ENCODE measurements at places on chromosomes 6 and 20. TPM values are rescaled to one million over a fixed set of nuclear protein-coding genes. Genes with fewer than 3 reads are reported as not detected.

- no peak for DNase-seq
- no peaks in the 10 kb centered on the region for H3K36me3 ChIP-seq
- H3K4me3 ChIP-seq = no peak overlapping the region
- no peaks in the 10 kb centered on the region for H3K4me1 ChIP-seq
- H3K27me3 ChIP-seq = no peaks in the 10 kb centered on the region
These were observed 144.1 kb upstream of the PDE7B start for GRCh38 chr6:135707426-135707825.

DNA sequence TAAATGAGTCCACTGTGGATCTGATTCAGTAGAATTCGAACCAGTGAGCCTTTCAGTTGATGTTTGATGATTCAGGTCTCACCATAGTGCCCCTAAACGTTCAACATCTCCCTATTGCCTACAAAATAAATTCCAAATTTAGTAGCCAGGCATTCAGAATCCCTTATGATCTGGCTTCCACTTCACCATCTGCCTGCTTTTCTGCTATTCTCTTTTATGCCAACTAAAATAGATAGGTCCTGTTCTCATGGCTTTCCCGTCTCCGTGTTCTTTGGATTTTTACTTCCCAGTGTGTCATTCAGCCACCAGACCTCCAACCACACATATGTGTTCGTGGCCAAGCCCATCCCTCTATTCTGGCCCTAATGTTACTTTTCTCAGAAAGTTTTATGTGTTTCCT is 410.4 kb downstream of the LMBRD1 start:
- no peak overlapping the region for H3K27ac ChIP-seq
- H3K27me3 ChIP-seq = no peaks in the 10 kb centered on the region
- H3K36me3 ChIP-seq = no peaks in the 10 kb centered on the region
- DNase-seq = no peak

DNA sequence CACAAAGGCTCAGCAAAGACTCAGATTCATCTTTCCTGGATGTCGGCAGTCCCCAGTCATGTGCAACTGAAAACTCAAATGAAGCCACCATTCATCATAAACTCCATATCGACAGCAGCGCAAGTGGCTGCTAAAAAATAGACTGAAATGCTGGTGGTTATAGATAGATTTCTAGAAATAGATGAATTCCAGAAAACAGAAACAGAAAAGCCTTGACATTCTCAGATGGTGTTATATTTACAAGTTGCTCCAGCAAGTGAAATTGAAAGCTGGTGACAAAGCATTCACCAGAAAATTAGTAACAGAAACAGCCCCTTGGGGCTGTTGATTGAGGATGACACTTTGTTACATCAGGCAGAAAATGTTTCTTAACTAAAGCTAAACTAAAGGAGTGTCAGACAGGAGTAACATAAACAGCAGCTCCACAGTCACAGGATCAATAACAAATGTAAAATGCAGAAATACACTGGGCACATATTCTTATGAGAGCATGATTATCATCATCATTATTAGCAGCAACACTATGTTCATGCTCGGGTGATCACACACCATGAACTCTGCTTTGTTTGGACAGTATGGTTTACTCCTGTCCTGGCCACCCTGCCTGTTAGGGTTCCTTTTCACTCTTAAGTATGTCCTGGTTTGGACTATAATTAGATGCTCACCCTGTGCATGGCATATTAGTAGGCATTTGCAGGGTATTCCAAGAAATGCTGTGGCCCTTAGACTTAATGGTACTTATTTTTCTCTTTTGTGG is 36.4 kb upstream of the SLC35F1 start:
- H3K4me1 ChIP-seq = no peaks in the 10 kb centered on the region
- no peak overlapping the region for H3K27ac ChIP-seq
- no peak for DNase-seq
- no peaks in the 10 kb centered on the region for H3K36me3 ChIP-seq
- H3K27me3 ChIP-seq = no peaks in the 10 kb centered on the region

LTB gene
- 1.5 TPM for total RNA-seq

UBD gene
- total RNA-seq = 1.6 TPM

GRCh38 chr6:90157441-90157840 is 139.2 kb downstream of the BACH2 start:
- no peak for DNase-seq
- H3K27me3 ChIP-seq = no peaks in the 10 kb centered on the region
- H3K27ac ChIP-seq = no peak overlapping the region

GRCh38 chr6:112475083-112475482 is 128.0 kb downstream of the RFPL4B start:
- H3K27ac ChIP-seq = no peak overlapping the region
- no peak for DNase-seq
- no peaks in the 10 kb centered on the region for H3K36me3 ChIP-seq
- no peaks in the 10 kb centered on the region for H3K27me3 ChIP-seq
- no peak overlapping the region for H3K4me3 ChIP-seq

GRCh38 chr20:17621229-17621968 is 51.5 kb downstream of the DSTN start:
- no peaks in the 10 kb centered on the region for H3K27me3 ChIP-seq
- H3K27ac ChIP-seq = no peak overlapping the region
- DNase-seq = no peak
- no peak overlapping the region for H3K4me3 ChIP-seq
- H3K4me1 ChIP-seq = peaks cover 10% of the 10 kb centered on the region

EPB41L1 gene
- total RNA-seq = 97.5 TPM

SOBP gene
- 0.15 TPM for total RNA-seq

DNA sequence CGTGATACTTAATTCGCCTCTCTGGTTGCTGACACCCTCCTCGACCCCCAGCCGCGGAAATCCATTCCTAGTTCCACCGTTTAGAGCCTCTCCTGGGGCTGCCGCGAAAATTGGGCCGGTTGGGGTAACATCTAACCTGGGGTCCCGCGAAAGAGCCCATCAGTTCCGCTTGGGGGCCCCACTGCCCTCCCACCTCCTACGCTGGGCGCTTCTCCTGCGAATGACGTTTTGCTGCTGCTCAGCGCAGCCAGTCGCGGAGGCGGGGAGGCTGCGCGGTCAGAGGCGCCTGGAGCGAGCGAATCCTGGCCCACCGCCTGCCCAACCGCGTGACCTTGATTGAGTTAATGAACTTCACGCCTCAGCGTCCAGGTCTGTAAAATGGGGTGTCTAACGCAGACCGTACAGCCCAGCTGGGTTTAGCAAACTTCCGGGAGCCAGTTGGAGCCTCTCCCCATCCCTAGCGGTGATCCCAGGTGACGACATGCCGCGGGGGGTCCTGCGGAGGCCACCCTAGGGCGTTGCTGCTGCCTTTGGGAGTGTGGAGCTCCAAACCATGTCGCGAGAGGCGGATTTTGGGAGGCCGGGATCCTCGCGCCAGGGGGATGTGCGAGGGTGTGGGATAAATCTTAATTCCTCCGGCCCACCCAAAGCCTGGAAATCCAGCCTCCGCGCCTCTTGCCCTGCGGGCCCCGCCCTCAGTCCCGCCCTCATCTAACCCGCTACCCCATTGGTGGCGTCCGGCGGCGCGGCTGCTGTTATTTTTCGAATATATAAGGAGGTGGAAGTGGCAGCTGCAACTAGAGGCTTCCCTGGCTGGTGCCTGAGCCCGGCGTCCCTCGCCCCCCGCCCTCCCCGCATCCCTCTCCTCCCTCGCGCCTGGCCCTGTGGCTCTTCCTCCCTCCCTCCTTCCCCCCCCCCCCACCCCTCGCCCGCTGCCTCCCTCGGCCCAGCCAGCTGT is at the start of gene CDC25B:
Gene CDC25B, plus strand, starts transcription at position 800 of the 958 bp plus-strand sequence. CDS start 222 bp downstream, outside the sequence.
- peaks cover 64% of the 10 kb centered on the region for H3K4me1 ChIP-seq
- H3K36me3 ChIP-seq = peaks cover 16% of the 10 kb centered on the region
- DNase-seq = peak; percentile 75
- H3K27me3 ChIP-seq = no peaks in the 10 kb centered on the region

DNA sequence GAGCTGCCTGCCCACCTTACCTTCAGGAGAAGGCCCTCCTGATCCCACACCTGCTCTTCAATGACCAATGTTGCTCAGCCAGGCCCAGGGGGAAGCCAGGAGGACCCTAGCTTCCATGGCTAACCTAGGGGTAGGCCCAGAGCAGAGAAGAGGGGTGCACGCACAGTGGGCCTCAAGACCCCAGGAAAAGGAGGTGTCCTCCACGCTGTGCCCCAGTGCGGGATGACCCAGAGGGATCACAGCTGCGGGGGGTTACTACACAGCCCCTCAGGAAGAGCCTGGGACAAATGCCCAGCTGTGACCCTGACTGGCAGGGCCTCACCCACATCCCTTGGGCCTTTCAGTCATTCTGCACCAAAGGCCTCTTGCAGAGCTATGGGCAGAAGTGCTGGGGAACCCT is 31.6 kb upstream of the APMAP start:
- H3K27me3 ChIP-seq = no peaks in the 10 kb centered on the region
- H3K4me1 ChIP-seq = peaks cover 24% of the 10 kb centered on the region
- H3K4me3 ChIP-seq = no peak overlapping the region

- H3K4me3 ChIP-seq = no peak overlapping the region
- H3K27ac ChIP-seq = no peak overlapping the region
- H3K36me3 ChIP-seq = no peaks in the 10 kb centered on the region
- no peaks in the 10 kb centered on the region for H3K4me1 ChIP-seq
- no peaks in the 10 kb centered on the region for H3K27me3 ChIP-seq
- no peak for DNase-seq
These were observed 122.3 kb downstream of the BANF2 start for GRCh38 chr20:17822039-17822438.

OLIG3 gene
- not detected for total RNA-seq

SLC25A27 gene
- total RNA-seq = 6.9 TPM

TMEM217 gene
- 2.0 TPM for total RNA-seq

- no peak overlapping the region for H3K27ac ChIP-seq
- no peak overlapping the region for H3K4me3 ChIP-seq
- H3K27me3 ChIP-seq = no peaks in the 10 kb centered on the region
- H3K4me1 ChIP-seq = no peaks in the 10 kb centered on the region
- no peak for DNase-seq
- no peaks in the 10 kb centered on the region for H3K36me3 ChIP-seq
These were observed 916.2 kb downstream of the GRIK2 start for GRCh38 chr6:102309700-102310099.

DNA sequence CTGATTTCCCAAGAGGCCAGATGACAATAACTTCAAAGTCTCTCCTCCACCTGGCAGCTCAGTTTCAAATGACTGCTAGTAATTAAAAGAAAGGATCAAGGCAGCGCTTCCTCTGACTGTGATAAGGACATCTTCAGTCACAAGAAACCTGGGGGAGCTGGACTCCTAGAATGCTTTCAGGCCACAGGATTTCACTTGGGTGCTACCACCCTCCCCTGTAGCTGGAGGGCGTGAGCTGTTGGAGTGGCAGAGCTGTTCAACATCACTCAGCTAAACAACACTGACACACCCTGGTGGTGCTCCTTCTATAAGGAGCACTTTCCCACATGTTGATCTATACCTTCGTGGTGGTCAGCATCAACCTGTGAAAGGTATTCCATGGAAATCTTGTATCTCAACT is 2.2 kb upstream of the CNR1 start:
- no peak overlapping the region for H3K4me3 ChIP-seq
- no peak for DNase-seq
- no peak overlapping the region for H3K27ac ChIP-seq
- no peaks in the 10 kb centered on the region for H3K36me3 ChIP-seq
- peaks cover 25% of the 10 kb centered on the region for H3K4me1 ChIP-seq

MYMX gene
- not detected for total RNA-seq

DNA sequence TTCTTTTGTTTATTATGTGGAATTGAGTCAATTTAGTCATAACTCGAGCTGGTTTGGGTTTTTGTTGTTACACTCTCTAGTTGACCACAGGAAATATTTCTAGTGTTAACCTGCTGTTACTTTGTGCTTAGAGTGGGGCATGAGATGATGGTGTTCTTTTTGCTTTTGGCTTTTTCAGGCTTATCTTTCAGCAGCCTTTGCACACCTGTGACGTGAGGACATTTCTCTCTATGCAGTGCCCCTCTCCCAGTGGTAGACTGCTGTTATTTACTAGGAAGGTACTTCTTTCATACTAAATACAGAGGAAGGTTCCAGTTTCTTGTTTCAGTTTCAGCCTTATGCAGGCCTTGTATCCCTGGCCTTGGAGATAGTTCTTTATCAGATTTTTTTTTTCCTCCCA is 766.8 kb upstream of the MAN1A1 start:
- H3K4me3 ChIP-seq = no peak overlapping the region
- DNase-seq = no peak
- H3K27me3 ChIP-seq = no peaks in the 10 kb centered on the region
- no peak overlapping the region for H3K27ac ChIP-seq
- H3K36me3 ChIP-seq = no peaks in the 10 kb centered on the region
- H3K4me1 ChIP-seq = no peaks in the 10 kb centered on the region

All from esophagus squamous epithelium (tissue), 5 donors.